GM12864 (cell line): ENCODE measurements at places on chromosomes 6 and 20.

DNA sequence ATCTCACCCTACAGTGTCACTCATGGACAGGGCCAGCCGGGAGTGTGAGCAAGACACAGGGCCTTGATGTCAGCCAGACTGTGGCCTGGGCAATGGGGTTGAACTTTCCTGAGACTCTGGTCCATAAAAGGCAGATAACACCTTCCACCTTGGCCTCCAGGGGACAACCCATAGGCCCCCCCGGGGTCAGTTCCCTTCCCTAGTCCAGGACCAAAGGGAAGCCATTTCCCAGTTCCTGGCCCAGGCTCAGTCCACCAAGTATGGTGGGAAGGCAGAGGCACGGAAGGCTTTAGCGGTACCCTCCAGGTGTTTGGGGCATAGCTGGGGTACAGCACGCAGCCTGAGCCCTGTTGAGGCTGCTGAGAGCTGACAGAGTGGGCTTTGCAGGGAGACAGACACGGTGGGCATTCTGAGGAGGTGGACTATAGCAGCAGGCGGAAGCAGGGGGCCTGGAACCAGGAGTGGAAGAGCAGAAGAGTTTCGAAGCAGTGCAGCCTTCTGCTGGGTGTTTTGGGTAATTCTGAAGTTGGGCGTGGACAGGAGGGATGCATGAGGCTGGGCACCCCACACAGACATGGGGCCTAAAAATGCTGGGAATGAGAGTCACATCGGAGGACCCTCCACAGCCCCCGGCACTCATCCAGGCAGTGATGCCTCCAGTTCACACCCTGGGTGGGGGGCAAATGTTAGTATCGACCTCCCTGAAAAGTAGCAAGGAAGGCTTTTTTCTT is 43.9 kb upstream of the CD93 start:
- DNase-seq, result no peak

DNA sequence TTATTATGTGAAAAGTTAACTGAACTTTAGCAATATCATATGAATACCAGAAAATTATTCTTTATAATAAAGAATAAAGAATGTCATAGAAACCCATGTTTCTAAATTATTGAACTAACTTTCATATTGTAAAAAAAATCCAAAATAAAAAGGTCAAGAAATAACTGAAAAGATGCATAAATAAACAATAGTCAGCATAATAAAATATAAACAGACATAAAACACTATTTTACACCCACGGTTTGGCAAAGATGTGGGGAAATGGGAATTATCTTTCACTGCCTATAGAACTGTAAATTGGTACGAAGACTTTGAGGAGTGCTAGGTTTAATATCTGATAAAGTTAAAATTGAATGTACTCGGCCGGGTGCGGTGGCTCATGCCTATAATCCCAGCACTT is 34.7 kb upstream of the CTAGE9 start:
- no peak for DNase-seq

- no peak for DNase-seq
Measured at GRCh38 chr6:116073765-116074440, 13.2 kb upstream of the FRK start.

- DNase-seq, result no peak
Measured at GRCh38 chr6:25558155-25558817, 93.7 kb upstream of the SCGN start.

- no peak for DNase-seq
Measured at GRCh38 chr6:82246802-82247504, 591 bp downstream of the IBTK start.

- DNase-seq, result no peak
Measured at GRCh38 chr6:44245391-44245911, 1.4 kb upstream of the HSP90AB1 start.
